A172 (cell line): ENCODE measurements at places on chromosomes 11 and 22.

DNA sequence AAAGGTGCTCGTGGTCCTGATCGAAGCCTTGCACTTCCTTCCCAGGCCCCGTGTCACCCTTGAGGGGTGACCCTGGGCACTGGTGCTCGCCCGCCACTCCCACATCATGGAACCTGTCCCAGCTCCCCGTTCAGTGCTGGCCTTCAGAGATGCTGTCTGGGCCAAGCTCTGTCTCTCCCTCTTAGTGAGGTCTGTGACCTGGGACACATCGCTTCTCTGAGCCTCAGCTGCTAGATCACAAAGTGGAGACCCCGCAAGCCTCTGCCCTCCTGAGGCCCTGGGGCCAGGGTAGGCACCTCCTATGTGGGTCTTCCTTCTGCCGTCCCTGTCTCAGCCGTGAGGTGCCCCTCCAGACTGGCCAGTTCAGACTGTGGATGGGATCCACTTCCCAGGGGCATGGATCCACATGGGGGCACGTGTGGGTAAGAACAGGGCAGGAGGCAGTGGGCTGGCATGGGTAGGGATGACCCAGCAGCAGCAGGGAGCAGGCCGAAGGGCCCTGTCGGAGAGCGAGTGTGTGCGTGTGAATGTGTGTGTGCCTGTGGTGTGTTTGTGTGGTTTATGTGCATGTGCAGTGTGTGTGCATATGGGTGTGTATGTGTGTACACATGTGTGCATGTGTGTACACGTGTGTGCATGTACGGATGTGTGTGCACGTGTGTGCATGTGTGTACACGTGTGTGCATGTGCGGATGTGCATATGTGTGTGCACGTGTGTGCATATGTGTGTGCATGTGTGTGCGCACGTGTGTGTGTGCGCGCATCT is 1073.7 kb downstream of the BRD1 start:
- no peak for DNase-seq

DNA sequence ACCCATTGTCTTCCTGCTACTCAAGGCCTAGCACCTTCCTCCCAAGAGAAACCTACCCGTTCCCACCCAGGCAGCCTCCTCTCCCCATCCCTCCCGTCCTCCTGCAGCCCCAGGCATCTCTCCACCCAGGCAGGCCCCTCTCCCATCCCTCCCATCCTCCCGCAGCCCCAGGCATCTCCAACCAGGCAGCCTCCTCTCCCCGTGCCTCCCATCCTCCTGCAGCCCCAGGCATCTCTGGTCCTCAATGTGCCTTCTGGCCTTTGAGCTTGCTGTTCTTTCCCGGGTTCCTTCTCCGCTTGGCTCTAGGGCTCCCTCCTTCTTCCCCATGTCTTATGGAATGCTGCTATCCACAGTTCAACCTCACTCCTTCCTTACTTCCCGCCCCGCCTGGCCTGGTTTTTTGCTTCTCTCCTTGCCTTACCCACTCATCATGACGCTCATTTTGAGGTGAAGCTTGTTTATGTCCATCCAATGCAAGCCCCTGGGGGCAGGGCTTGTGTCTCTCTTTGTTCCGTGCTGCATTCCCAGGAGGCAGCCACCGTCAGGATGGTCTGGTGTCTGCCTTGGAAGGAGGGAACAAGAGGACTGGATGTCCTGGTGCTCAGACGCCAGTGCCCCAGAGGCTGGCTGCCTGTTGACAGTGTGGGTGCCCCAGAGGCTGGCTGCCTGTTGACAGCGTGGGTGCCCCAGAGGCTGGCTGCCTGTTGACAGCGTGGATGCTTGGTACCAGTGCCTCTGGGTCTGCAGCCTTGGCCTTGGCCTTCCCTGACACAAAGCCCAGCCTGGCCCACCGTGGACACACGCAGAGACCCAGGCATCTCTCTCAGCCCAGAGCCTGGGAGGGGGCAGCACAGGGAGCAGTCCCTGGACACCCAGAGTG is 815.7 kb downstream of the BRD1 start:
- DNase-seq, result no peak

DNA sequence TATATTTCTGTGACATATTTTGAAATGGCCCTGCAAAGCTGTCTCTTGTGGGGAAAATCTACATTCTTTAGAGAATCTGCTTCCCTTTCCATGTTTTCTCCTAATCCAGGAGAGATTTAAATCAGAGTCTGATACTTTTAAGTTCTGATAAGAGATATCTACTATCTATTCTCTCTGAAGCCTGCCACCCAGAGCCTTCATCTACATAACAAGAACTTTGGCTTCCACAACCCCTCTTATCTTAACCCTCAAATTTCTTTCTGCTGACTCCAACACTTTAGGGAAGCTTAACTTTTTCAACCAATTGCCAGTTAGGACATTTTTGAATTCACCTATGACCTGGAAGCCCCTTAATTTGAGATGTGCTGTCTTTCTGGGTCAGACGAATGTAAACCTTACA is 965.2 kb downstream of the TBC1D22A start:
- DNase-seq, result no peak

- no peak for DNase-seq
Measured at GRCh38 chr11:15201586-15201985, 86.9 kb downstream of the INSC start.

DNA sequence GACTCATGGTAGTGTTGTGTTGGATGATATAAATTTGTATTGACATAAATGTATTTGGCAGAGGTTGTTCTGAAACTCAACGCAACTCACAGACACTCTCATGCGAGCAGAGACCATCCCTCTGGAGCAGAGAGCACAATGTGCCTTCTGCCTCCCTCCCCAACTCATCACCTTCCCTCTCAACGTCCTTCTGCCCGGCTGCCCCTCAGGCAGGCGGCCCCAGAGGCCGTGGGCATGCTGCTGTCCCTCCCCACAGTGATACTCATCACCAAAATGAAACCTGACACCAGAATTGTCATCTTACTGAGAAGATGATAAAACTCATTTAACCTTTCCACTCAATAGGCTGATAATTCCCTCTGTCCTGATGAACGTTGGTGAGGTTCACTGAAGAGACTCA is 260.6 kb downstream of the ETS1 start:
- no peak for DNase-seq

- DNase-seq, result no peak
Measured at GRCh38 chr22:44915441-44915840, 94.4 kb downstream of the PHF21B start.

- no peak for DNase-seq
Measured at GRCh38 chr11:86124251-86125233, 55.7 kb upstream of the PICALM start.

DNA sequence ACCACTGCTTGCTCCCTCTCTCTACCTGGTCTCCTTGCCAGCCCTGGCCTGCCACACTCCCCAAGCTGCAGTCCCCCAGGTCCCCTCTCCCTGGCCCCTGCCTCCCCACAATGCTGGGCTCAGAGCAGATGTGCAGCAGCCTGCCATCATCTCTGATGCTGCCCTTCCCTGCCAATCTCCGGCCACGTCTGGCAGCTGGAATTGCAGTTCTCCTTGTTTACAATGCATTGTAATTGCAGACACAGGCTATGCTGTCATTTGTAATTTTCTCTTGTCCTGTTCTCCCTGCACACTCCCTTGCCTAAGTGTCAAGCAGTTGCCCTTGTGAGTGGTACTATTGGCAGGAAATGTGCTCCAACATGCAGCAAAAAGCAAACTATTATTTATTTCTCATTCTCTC is 222.3 kb downstream of the NTM start:
- no peak for DNase-seq

- DNase-seq, result peak; percentile 34
Measured at GRCh38 chr11:122882857-122883645, 492 bp downstream of the JHY start.
